ENCODE measurements at places on chromosomes 12 and 14. TPM values are rescaled to one million over a fixed set of nuclear protein-coding genes. Genes with fewer than 3 reads are reported as not detected.

PLA2G1B gene
- 193 TPM for polyA plus RNA-seq

CYP46A1 gene
- 1.0 TPM for polyA plus RNA-seq

DNA sequence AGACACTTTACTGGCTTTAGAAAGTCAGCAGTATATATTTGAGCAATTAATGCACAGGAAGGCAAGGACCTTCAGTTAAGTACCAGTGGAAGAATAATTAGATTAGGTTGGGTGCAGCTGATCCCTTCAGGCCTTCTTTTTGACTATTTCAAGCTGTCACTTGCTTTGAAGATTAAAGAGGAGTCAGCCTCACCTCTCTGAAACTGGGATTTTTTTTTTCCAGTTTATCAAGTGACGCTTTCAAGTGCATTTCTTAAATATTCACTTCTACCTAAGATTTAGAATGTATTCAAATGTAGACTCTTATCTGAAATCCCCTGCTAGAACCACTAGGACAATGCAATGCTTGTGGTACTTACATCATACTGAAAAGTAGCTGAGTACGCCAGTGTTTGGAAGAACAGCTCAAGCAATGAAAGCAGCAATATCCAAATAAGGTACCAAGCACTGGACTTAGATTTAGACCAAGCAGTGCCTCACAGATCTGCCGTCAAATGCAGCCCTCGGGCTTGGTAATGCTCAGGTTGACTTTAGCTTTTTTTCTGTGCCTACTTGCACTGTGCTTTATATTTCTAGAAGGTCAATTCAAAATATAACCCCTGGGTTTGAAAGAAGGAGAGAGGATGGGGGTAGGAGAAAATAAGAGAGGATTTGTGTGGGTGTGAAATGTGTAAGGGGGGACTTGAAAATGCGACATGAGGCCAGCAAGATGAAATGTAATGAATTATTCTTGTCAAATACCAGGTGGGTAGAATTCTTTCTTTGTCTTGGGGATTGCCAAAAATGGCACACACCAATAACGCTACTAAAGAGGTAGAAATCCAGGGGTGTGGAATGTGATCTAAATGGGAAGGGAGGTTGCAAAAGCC is 3.7 kb upstream of the FERMT2 start:
- H3K27ac ChIP-seq: no peak overlapping the region
- no peaks in the 10 kb centered on the region for H3K27me3 ChIP-seq
- DNase-seq: no peak
- peaks cover 4% of the 10 kb centered on the region for H3K36me3 ChIP-seq
- H3K4me1 ChIP-seq: peaks cover 1% of the 10 kb centered on the region

DNA sequence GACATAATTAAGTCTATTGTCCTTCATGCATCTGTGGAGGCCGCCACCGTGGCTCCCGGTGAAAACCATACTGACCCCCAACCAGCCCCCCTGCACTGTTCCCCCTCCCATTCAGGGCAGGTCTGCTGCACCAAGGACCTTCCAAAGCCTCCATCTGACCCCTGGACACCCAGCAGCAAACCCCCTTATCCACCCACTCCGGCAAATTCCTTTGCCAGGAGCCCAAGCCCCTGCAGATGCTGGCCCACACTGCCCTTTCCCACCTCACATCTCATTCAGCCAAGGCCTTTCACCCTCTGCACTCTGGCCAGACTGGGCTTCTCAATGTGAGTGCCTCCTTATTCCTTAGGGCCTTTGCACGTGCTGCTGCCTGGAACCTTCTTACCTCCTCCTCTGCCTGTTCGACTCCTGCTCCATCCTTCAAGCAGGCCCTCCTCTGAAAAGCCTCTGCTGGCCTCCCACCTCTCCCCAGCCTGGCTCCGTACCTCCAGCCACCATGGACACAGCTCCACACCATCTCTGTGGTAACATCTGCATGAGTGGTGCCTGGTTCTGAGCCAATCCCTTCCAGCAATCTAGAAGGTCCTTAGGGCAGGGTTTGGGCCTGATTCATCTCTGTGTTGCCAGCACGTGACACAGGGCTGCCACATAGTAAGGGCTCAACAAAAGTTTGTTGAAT is 230.7 kb downstream of the BCL11B start:
- H3K4me1 ChIP-seq: peaks cover 3% of the 10 kb centered on the region
- no peak for DNase-seq
- H3K27ac ChIP-seq: no peak overlapping the region
- no peaks in the 10 kb centered on the region for H3K27me3 ChIP-seq

- H3K4me3 ChIP-seq: no peak overlapping the region
- H3K27me3 ChIP-seq: no peaks in the 10 kb centered on the region
- no peaks in the 10 kb centered on the region for H3K4me1 ChIP-seq
Measured at GRCh38 chr14:67963960-67964812, 144.6 kb downstream of the RAD51B start.

GRCh38 chr14:48967419-48967818 is 618.8 kb downstream of the RPS29 start:
- DNase-seq: peak; percentile 20
- no peaks in the 10 kb centered on the region for H3K4me1 ChIP-seq
- H3K36me3 ChIP-seq: no peaks in the 10 kb centered on the region

GRCh38 chr12:117261247-117261646 is 71.0 kb upstream of the FBXO21 start:
- DNase-seq: no peak
- H3K27me3 ChIP-seq: no peaks in the 10 kb centered on the region
- H3K36me3 ChIP-seq: no peaks in the 10 kb centered on the region
- no peaks in the 10 kb centered on the region for H3K4me1 ChIP-seq
- H3K27ac ChIP-seq: no peak overlapping the region

All from lung (tissue), 17 donors.